ENCODE measurements at places on chromosomes 1 and 21. TPM values are rescaled to one million over a fixed set of nuclear protein-coding genes. Genes with fewer than 3 reads are reported as not detected.

The AIM2 gene
- total RNA-seq: not detected

- DNase-seq: no peak
Measured at GRCh38 chr1:41622402-41622801, 137.9 kb upstream of the EDN2 start.

DNA sequence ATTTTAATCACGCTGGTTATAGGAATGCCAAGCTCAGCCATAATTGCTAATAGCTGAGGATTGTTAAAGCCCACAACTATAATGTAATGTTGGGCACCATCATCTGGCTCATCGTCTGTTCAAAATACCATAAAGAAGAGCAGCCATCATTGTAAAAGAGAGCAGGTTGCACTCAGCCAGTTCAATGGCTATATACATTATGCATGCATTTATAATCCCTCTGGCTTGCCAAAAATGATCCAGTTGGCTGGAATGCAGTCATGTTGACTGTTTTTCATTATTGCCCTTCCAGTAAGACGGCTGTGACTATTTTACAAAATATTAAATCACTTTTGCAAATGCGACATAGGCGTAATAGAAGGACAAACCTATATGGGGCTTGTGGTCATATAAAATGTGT is 85.3 kb downstream of the SPAG17 start:
- DNase-seq: no peak

The TFB2M gene
- total RNA-seq: 20.1 TPM

GRCh38 chr1:43149889-43150288 is 22.2 kb downstream of the EBNA1BP2 start:
- DNase-seq: no peak

The MAB21L3 gene
- total RNA-seq: 0.07 TPM

The PCNX2 gene
- total RNA-seq: 23.6 TPM

DNA sequence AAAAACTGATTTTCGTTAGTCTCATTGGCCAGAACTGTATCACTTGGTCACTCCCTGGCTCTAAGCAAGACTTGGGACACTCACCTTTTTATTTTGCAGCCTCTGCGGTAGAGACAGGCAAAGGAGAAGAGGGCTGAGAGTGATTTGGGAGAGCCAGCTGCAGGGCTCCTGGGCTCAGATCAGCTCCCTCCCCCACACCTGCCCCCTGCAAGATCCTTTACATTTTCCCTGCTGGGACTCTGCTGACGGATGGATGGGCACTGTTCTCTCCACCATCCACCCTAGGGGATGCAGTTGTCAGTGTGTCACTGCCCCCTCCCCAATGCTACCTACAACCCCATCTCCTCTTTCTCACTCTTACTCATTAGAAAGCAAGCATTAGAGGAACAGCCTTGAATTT is 301.1 kb upstream of the KAZN start:
- no peak for DNase-seq

DNA sequence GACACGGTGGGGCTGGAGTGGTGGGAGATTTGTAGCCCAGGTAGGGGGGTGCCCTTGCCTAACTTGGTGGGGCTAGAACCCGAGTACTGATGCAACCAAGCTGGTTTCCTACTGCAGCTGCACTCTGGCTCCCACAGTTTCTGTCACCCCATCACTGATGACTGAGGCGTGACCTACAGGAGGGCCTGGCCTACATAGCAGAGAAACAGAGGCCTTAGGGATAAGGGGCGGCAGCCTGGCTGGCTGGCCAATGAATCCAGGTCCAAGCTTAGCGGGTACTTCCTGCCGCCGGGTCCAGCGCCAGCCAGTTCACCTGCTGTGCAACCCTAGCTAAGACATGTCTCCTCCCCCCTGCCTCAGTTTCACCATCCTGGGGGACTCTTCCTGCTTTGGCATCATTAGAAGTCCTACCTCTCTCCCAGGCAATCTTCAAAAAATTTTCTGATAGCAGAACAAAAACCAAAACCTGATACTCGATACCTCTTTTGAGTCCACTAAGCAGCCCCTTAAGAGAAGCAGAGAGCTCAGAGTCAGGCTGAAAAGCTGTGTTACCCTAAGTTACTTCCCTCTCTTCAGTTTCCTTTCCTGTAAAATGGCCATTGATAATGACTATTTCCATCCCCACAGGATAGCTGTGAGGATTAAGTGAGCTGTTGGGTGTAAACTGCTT is 27.3 kb upstream of the RNF19B start:
- DNase-seq: no peak

The LMX1A gene
- total RNA-seq: not detected

The GLIS1 gene
- not detected for total RNA-seq

The NBPF10 gene
- total RNA-seq: 0.85 TPM

DNA sequence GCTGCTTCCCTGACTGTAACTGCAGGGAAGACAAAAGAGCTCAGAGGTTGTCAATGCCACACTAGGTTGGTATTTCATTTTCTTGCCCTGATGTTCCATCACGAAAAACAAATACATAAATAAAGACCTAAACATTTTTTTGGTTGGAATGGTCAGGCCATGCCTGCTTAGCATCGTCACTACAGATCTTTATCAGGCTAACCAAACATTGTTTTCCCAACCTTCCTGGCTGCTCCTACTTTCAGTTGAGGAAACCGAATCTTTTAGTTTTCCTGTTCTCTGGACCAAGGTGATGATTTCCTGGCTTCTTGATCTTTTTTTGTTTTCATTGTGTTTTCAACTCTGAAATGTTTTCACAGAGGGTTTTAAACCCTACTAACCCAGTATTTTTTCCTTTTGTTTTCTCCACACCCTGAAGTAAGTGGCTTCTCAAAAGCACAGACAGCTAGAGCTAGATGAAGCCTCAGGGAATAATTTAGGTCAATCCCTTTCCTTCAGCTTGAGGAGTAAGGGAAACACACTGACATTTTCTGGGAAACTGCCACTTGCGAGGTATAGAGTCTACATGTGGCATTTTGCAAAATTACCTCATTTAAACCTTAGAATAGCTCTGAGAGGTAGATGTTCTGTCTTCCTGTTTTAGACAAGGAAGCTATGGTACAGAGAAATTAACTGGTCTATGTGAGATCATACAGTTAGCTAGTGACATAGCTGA is 67.2 kb upstream of the CNN3 start:
- no peak for DNase-seq

The LRRC53 gene
- not detected for total RNA-seq

DNA sequence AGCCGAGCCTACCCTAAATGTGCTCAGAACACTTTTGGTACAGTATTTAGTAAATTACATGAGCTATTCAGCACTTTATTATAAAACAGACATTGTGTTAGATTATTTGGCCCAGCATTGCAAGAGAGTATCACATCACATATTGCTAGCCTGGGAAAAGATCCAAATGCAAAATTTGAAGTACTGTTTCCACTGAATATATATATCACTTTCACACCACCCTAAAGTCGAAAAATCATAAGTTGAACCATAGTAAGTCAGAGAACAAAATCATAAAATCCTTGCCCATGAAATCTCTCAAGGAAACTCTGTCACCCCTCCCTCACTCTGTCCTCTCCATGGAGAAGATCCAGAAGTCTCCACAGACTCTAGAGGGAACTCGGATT is 33.1 kb downstream of the RGS8 start:
- no peak for DNase-seq

- DNase-seq: no peak
Measured at GRCh38 chr21:38477226-38477625, 21.1 kb downstream of the ERG start.

The OR10T2 gene
- not detected for total RNA-seq

DNA sequence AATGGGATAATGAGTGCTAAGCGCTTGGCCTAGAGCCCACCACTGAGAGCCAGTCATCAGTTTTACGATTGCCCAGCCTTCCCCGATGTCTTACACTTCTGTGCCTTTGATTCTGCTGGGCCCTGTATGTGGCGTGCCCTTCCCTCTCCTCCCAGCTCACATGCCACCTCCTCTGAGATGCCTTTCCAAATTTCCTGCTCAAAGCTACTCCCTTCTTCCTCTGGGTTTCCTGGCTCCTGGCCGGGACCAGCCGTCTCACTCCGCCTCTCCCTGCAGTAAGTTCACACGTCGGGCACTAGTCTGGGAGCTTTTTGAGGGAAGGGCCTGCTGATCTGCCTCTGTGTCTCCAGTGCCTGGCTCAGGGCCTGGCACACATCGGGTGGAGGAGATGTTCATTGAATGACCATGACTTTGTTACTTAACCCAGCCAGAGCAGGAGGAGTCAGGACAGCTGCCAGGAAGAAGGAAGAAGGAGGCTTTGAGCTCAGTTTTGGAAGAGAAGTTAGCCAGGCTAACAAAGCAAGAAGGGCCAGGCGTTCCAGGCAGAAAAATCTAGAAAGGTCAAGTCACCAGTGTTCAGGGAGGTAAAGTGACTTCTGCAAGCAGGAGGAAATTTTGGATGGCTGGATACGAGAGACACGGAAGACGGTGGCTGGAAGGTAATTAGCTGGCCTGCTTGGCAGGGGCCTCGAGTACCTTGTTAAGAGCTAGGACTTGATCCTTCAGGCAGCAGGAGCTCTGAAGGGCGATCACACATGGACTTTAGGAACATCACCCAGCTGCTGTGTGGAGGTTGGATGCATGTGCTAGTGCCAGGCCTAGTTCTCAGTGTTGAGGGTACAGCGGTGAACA is 63.6 kb downstream of the EPHB2 start:
- DNase-seq: no peak

- DNase-seq: no peak
Measured at GRCh38 chr1:40849801-40850592, 12.2 kb downstream of the CITED4 start.

The SOX13 gene
- 9.5 TPM for total RNA-seq

The SPRR3 gene
- 0.44 TPM for total RNA-seq

The CEP85 gene
- total RNA-seq: 18.9 TPM

- no peak for DNase-seq
Measured at GRCh38 chr1:228105996-228106799, 2.9 kb downstream of the MRPL55 start.

GRCh38 chr1:22491995-22492715 is 40.5 kb downstream of the ZBTB40 start:
- DNase-seq: no peak

GRCh38 chr1:112929979-112930378 is 26.0 kb downstream of the SLC16A1 start:
- no peak for DNase-seq

The CACNA1E gene
- not detected for total RNA-seq

DNA sequence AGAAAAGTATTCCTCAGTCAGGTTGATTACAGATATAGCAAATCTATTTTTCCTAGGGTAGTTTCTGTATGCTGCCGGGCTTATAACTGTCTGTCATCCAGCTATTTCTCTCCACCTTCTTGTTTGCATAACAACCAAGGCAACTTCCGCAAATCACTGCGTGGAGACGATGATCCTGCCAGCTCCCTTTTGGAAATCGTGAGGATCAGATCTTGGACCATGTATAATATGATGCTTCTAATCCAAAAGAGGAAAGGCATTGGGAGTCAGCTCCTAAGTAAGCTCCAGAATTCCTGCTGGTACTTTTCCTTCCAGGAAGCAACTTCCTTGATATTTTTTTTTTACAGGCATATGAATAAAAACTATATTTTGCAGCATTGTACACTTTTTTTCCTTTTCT is 445 bp upstream of the RGS4 start:
- DNase-seq: no peak
